ENCODE measurements at places on chromosomes 12 and 14.

GRCh38 chr12:9906873-9907272 lies 25.3 kb downstream of the CLEC2A start:
- no peak for DNase-seq

DNA sequence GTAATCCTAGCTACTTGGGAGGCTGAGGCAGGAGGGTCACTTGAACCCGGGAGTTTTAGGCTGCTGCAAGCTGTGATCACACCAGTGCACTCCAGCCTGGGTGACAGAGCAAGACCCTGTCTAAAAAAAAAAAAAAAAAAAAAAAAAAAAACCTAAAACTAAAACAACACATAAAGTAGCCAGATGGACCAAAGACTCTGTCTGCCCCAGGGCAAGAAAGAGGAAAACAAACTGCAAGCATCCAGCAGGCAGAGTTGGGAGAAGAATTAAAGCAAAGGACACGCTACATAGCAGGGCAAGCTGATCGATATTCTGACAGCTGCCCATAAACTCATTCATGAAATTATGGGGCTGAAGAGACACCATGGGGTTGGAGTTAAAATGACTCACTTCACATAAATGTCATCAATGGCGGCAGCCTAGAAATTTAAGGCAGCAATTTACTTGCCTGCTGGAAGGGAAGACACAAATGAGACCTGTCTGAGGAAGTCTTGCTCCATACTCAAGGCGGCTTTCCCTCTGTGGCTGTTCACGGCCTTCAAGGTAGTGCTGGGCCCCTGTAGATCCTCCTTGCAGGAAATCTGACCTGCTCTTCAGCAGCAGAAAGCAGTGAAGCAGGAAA lies 259.1 kb upstream of the FKBP4 start:
- DNase-seq, result no peak

DNA sequence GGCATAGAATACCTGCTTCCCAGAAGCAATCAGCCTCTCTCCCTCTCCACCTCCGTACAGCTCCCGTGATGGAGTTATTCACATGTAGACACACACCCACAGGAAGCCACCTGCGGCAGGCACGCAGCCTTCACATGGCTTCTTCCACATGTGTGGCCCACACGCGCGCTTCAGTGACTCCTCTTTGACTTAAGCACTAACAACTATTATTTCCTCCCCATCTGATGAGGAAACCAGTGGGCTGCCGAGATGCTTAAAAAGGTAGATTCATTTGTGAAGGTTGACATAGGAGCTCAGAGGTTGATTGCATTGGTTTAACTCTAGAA lies 69.3 kb downstream of the PRMT8 start:
- no peak for DNase-seq

- DNase-seq, result no peak
These were observed 2.1 kb downstream of the WSB2 start for GRCh38 chr12:118058881-118059280.

- no peak for DNase-seq
These were observed 53.1 kb downstream of the TSPAN9 start for GRCh38 chr12:3130057-3130830.

DNA sequence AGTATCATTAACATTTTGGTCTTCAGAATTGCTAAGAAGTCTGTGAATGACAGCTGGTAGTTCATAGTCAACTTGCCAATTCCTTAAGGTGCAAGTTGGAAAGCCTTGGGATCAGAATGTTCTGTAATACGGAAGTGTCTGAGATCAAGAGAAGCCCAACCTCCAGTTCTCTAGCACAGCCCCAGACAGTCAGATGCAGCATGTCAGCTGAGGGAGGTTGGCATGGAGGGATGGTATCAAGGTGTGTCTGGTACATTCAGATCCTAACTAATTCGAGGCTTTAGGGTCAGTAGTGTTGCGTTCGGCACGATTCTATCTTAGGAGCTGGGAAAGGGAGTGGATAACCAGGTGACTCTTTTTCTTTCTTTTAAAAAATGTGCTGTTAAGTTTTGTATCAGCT lies 38.3 kb downstream of the FNTB start:
- DNase-seq, result no peak

DNA sequence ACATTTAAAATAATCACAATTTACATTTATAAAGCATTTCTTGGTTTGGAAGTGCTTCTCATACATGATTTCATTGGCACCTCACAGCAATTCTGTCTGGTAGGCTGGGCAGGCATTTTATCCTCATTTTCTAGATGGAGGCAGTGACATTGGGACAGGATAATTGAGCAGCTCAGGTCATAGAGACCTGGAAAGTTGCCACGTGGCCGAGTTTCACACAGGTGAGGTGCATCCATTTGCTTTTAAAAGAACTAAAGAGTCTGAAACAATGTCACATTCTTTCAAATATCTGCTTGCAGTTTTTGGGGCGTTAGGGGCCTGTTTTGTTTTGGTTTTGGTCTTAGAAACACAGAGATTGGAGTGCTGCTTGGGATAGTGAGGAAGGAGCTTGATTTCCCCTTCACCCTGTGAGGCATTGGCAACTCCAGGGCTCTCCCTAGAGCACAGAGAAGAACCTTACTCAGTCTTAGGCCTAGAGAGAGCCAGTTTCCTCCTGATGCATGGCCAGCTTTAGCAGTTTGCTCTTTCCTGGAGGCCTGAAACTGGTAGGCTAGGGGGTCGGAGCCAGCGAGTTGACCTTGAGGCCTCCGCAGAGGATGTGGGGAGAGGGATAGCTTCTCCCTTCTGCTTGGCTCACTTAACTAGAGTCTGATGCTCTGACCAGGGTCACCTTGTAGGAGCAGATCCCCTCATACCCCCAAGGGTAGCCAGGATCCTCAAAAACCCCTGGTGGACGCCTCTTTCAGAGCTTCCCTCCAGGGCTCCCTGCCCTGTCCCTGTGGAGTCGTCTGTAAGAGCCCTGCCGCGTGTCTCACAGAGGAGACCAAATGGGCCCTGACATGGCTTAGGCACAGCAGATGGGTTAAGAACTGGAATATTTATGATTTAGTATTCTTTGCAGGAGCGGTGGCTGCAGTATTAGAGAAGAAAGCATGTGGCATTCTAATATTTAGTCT lies 34.9 kb upstream of the JDP2 start:
- DNase-seq, result no peak

- DNase-seq, result no peak
These were observed 40.2 kb upstream of the APPL2 start for GRCh38 chr12:105275997-105276733.

DNA sequence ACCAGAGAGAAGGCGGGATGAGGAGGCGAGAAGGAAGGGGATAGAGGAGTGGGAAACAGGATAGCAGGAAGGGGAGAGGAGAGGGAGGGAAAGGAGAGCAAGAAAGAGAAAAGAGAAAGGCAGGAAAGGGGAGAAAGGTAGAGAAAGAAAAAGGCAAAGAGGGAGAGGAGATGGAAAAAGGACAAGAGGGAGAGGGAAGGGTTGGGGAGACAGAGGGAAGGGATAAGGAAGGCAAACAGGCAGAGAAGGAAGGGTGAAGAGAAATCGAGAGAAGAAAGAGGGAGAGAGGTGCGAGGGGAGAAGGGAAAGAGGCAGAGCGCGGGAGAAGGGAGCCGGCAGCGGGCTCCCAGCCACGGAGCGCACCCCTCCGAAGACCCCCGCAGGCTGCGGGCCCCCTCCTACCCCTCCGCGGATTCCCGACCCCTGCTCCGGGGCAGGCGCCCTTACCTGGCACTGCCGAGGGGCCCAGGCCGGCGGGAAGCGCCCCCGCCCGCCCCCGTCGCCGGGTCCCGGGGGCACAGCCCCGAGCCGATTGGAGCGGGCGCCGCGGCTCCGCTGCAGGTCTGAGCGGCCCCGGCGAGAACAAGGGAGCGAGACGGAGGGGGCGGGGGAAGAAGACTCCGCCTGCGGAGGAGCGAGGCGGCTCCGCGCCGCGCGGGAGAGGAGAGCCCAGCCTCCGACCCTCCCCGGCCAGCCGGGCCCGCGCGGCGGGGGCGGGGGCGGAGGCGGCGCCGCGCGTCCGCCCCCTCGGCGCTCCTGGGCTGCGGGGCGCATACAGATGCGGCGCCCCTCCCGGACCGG lies at the start of gene CDH24:
CDH24 (minus strand) TSS at position 565 of the 801 bp plus-strand sequence. CDS start 1,787 bp downstream, outside the sequence.
- DNase-seq, result peak; percentile 79

GRCh38 chr12:18146363-18146762 lies 56.4 kb upstream of the RERGL start:
- DNase-seq, result no peak

DNA sequence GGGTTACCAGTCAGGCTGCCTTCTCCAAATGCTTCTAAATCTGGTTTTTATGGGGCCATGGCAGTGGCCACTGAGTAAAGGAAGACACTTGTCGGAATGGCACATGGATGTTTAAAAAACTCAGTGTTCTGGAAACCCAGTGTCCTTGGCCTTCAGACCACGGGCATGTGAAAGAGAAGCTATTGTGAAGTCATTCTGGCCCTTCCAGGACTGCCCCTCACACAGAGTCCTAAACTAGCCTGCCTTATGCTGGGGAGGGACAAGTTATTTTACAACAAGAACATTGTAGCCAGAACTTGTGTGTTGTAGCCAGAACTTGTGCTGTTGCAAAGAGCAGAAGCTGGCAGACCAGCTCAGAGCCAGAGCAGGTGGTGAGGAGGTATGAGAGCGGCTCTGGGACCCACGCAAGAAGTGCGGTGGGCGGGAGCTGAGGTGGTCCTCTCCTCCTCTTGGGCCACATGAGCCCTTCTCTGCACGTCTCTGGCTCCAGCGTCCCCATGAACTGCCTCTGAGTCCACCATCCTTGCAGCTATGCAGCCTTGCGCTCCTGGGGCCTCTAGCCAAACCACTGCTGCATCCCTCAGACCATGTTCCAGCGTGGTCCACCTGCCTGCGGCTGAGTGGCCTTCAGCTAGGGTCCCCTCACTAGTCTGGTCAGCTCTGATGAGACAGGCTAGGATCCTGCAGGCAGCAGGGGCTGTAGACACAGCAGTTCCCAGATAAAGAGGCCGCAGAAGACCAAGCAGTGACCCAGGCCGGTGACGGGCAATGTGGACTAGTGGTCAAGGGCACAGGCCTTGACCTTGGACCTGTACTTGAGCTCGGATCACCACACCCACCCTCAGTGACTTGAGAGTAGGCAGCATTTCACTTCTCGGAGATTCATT lies 32.5 kb downstream of the MMAB start:
- DNase-seq, result no peak

- no peak for DNase-seq
These were observed 760 bp downstream of the TMEM19 start for GRCh38 chr12:71686658-71687025.

DNA sequence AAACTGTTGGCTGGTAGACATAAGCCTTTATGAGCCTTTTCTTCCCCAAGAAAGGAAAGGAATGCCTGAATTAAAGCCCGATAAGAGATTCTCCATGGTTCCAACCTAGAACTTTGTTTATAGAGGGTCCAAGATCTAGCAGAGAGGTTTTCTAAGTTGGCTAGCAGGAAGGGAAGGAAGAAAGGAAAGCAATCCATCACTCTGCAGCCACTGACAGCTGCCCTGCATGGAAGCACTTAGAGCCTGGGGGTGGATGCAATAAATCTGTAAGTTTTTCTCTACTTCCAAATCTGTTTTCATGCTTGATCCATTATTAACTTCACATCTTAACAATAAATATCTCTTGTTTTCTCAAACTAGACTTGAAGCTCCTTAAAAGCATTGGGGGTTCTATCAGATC lies 224.4 kb downstream of the KSR2 start:
- DNase-seq, result no peak

DNA sequence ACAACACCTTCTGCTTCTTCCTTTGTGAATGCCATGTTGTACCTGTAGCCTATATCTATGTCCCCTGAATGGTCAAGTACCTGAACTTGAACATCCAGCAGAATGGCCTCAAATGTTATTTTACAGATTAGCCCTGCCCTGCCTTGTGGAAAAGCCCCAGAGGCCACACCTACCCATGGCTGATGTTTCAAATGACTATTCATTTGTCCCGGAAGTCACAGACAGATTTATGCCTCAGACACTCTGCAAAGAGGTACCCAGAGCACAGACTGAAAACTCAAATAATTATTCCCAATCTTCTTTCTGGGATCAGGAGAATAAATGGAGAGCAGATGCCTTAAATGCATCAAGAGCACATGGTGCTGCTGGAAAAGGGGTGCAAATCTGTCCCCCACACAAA lies 13.0 kb upstream of the DPF3 start:
- no peak for DNase-seq

GRCh38 chr14:93976477-93977057 lies at the start of gene ASB2:
TSS of gene ASB2 (minus strand) at chr14:93976570. CDS start at chr14:93964539, 12,031 bp downstream.
- DNase-seq, result no peak

DNA sequence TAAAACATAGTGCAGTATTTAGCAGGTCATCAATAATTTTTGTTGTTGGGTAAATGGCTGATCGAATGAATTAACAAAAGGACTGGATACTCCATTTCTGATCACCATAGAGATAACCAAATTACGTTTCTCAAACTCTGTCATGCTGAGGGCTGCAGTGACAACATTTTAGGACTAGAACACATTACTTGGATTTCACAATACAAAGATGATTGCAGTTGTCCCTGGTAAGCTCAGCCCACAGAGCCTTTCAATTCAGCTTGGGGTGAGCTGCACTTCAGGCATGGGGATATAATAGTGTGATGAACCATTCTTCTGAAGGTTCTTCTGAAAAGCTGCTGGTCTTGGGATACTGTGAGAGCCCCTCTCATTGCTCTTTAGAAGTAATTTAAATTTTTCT lies 74.3 kb downstream of the FAR2 start:
- no peak for DNase-seq

DNA sequence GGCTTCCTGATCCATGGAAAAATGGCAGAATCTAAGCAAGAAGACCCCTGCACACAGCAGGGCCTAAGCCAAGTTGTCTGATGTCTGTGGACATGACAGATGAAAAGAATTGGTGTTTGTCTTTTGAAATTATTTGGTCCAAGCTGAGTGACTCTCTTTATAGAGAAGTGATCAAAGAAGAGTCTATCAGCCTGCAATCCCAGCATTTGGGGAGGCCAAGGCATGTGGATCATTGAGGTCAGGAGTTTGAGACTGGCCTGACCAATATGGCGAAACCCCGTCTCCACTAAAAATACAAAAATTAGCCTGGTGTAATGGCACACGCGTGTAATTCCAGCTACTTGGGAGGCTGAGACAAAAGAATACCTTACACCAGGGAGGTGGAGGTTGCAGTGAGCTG lies 64.8 kb upstream of the TUNAR start:
- no peak for DNase-seq

DNA sequence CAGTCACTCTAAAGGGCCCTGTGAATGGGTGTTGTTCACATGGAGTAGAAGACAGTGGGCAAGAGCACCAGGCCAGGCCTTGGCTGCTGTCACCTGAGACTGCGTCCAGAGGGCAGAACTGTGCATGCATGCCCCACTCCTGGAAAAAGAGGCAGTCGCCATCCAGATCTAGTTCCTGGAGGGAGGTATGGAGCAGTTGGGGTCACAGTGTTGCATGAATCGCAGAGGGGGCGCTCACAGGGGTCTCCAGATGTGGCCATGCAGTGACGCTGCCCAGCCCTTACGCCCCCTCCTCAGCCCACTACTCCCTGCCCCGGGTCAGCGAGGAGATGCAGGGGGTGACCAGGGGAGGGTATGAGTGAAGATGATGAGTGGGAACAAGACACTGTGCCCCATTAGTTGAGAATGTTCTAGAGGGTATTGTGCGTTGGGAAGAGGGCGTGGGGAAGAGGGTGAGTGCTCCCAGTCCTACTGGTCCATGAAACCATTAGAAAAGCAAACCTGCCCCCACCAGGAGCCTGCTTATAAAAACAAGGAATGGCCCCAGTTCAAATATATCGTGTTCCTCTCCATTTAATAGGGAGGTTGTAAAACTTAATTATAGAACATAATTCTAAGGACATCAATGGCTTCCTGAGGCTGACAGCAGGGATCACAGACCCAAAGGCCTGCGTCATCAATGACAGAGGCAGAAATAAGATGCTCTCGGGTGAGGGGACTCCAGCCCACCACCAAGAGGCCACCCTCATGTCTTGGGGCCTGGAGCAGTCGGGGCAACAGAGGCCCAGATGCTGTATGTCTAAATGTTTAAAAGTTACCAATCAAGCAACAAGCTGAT lies 32.2 kb upstream of the BCL7A start:
- no peak for DNase-seq

GRCh38 chr12:115709540-115710011 lies 567.9 kb downstream of the MED13L start:
- DNase-seq, result peak; percentile 3
